Immature natural killer cell (primary cell): ENCODE measurements at places on chromosomes 6 and 20.

- DNase-seq = no peak
Measured at GRCh38 chr6:79610306-79611009, 20.7 kb upstream of the SH3BGRL2 start.

GRCh38 chr20:37801921-37802320 is 101.0 kb upstream of the VSTM2L start:
- DNase-seq = no peak

- DNase-seq = no peak
Measured at GRCh38 chr6:143005816-143006215, 54.9 kb upstream of the AIG1 start.

- DNase-seq = no peak
Measured at GRCh38 chr6:43972179-43972912, 154.9 kb downstream of the MRPL14 start.

DNA sequence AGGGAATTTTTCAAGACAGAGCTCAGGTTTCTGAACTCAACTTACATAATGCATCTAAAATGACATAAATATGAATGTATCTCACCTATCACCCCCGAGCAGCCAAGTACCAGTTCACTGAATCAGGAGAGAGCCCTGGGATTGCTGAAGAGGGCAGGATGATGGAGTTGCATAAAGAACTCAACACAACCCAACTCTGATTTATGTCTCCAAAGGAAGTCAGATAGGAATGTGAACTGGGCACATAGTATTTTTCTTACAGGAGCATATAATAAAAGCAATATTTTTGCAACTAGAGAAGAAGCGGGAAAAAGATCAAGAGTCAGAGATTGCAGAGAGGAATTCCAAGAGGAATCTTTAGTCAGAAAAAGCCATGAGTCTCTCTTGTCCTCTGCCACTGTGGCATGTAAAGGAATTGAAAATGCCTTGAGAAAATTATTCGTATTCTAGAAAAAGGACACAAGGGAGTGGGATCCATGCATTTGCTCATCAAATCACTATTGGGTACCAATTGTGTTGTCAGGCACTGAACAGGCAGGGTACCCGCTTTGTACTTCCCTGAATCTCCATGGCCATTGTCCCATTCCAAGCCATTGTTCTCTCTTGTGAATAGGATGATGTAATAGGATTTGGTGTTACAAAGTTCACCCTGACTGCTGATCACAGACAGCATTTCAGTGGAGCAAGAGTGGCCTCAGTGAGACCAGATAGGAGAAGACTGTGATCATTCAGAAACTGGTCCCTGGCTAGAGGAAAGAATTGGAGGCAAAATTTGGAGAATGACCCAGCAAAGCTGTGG is 16.3 kb downstream of the RIN2 start:
- DNase-seq = no peak

DNA sequence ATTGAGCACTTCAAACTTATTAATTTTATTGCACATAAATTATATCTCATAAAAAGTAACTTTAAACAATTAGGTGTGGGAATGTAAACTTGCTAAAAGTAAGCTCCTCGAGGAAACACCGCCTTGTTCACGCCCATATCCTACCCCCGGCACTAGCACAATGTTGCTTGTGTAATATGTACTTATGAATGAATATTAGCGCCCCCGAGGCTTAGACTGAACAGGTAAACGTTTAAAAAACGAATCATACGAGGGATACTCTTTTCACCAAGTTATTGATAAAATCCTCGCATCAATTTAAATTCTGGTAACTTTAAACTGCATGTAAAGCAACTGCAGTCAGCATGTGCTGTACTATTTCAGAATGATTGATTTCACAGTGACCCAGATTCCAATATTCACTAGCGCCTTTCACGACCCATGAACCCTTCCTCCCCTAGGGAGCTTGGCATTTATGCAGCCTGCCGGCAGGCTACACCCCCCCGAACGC is 637 bp downstream of the TFB1M start:
- no peak for DNase-seq

- DNase-seq = no peak
Measured at GRCh38 chr6:7198833-7199800, 91.4 kb downstream of the RREB1 start.

- DNase-seq = no peak
Measured at GRCh38 chr6:3287308-3287707, 28.6 kb downstream of the PSMG4 start.

DNA sequence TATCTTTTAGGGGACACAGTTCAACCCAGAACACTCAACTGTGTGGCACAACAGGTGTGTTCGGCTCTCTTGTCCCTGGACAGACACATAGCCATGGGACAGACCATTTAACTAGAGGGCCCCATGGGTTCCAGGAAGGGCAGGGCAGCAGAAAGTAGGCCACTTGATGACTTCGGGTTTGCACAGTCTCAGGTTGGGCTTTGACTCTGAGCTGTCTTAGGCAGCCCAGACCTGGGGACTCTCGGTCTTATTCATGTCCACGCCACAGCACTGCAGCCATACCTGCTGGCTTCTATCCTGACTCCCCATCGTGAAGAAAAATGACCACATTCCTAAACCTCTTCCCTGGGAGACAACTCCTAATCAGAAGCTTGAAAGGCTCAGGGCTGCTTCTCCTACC is 146.1 kb upstream of the AKAP12 start:
- DNase-seq = no peak

DNA sequence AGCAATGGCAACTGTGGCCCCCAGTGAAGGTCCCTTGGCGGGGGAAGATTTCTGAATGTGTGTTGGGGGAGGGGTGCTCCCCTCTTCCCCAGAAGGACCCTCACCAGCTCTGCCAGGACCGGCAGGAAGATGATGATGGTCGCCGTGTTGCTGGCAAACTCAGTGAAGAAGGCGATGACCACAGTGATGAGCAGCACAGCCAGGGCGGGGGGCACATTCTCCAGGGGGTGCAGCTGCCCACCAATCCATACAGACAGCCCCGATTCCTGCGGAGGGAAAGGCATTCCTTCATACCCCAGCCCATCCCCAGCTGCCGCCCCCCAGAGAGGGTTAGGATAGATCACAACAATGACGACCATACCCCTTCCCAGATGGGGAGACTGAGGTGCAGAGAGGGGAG is 15.7 kb upstream of the OCSTAMP start:
- no peak for DNase-seq

GRCh38 chr6:132974122-132974521 is 159.8 kb downstream of the RPS12 start:
- no peak for DNase-seq

DNA sequence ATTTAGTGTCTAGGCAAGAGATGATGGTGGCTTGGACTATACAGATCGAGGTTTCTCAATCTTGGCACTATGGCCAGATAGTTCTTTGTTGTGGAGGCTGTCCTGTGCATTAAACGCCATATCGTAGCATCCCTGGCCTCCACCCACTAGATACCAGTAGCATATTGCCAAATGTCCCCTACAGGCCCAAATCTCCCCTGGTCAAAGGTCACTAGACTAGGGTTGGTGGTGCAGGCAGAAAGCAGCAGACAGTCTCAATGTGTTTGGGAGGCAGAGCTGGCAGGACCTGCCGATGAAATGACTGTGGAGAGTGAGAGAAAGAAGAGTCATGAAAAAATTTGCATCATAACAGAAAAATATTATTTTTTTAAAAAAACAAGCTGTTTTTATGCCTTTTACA is 63.0 kb downstream of the TRAM2 start:
- DNase-seq = no peak
